GM04504 (cell line): ENCODE measurements at places on chromosomes 2 and 18.

DNA sequence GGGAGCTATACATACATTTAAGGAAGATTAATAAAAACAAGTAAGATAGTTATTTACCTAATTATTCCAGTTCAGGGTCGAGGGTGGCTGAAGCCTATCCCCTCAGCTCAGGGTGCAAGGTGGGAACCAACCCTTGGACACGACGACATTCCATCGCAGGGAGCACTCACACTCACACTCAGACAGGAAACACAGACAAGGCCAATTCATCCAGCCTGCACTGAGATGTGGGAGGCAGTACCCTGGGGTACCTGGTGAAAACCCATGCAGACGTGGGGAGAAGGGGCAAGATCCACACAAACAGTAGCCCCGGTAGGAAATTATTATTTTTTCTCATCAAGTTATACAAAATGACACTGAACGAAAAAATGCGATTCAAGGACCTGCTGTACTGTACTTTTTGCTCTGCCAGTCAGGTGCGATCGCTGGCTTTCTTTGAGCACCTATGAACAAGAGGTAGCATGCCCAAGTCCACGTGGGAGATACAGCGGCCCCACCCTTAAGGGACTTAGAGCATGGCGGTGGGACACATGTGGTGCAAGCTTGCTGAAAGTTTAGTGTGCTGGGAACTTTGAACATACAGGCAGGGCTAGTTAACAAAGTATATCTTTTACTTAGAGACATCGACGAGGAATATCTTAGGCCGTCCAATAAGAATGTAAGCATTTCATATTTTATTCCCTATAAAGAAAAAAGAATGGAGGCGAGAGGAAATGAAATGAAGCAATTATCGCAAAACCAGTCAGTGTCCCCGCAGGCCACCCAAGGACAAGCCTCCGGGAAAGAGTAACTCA lies 624 bp downstream of the METTL8 start:
- no peak for DNase-seq

DNA sequence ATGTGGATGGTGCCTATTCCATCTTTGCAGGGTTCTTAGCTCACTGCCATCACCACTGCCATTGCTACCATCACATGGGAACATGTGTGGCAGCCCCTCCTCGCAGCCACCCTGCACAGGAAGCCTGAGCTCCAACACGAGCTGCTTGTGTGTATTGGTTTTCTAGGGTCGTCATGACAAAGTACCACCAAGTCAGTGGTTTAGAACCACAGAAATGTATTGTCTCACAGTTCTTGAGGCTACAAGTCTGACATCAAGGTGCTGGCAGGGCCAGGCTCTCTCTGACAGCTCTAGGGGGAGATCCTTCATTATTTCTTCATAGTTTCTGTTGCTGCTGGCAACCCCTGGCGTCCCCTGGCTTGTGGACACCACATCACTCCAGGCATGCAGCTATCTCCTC lies 10.3 kb upstream of the IL1R2 start:
- no peak for DNase-seq

DNA sequence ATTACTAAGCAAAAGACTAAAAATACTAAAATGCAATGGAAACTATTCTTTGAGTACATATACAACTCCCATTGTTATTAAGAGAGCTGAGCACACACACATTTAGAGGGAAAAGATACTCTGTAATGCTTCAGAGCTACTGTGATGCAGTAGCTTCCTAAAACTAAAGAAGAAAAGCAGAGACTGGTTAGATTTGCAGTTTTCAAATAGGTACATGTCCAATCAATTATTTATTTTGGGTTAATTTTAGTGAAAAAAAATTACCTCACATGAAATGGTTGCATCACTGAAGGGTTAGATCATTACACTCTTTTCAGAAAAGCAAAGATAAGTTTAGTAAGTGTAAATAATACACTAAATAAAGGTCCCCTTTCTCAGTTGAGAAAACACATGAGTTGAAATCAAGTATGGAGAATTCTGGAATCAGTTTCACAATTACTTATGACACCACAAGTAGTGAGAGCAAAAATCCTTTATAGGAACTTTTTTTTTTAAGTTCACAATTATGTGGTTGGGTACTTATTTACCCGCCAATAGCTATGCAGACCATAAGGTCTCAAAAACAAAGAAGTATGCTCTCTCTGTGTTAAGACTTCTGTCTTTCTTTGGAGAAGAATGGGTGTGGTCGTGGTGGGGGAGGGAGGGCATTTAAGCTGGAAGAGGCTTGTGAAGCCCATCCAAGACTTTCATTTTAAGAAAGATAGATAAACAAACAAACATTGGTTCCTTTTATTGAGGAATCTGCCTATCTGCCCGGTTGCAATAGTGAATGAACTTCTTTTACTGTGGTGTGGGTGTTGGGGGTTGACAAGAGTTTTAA lies 25.3 kb upstream of the SERTAD2 start:
- no peak for DNase-seq

GRCh38 chr2:180644709-180645108 lies 335.7 kb upstream of the UBE2E3 start:
- peak; percentile 28 for DNase-seq

DNA sequence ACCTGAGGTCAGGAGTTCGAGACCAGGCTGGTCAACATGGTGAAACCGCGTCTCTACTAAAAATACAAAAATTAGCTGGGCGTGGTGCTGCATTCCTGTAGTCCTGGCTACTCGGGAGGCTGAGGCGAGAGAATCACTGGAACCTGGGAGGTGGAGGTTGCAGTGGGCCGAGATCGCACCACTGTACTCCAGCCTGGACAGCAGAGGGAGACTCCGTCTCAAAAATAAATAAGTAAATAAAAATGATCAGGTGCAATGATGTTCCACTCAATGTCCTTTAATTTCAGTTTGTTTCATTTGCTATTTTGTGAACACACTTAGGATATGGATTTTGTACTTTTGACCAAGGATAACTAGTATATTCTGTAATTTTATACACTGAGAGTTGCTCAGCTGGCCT lies 9.3 kb downstream of the HADHA start:
- no peak for DNase-seq

DNA sequence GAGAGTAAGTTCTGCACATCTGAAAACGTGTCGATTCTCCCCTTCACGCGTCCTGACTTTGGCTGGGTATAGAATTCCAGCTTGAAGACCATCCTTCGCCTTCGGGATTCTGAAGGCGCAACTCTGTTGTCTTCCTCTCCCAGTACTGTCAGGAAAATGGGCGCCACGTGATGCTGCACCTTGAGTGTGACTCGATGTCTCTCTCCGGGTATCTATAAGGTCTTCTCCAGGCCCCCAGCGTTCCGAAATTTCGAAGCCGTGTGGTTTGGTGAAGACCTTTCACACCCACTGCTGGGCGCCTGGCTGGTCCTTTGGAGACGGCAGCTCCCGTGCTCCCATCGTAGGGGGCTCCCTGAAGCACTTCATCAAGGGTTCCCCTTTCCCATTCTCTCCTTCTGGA lies 203.7 kb downstream of the HDAC4 start:
- DNase-seq = no peak

- no peak for DNase-seq
These were observed 349.0 kb upstream of the PKDCC start for GRCh38 chr2:41698678-41699422.

GRCh38 chr2:150339951-150340350 lies 147.5 kb downstream of the RND3 start:
- DNase-seq = no peak

DNA sequence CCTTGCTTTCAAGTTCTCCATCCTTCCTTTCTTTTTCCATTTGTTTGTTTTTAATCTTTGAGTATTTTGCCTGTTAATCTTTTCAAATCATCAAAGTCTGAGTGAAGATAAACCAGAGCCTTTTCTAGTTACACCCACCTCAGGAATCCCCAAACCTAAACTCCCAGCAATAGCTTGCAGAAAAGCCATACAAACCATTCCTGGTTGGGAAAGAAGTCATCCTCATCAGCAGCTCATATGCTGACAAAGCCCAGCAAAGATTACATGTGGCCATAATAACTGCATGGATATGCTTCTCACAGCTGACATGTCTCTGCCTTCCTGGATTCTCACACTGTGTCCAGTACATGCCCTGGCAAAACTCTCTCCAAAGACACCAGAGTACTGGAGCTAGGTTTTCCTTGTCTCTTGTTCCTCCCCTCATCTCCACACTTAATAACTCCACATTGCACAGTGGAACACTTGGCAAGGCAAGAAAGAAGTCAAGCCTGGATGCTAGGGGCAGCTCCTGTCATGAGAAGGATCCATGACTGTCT lies 126.4 kb upstream of the TLK1 start:
- no peak for DNase-seq

DNA sequence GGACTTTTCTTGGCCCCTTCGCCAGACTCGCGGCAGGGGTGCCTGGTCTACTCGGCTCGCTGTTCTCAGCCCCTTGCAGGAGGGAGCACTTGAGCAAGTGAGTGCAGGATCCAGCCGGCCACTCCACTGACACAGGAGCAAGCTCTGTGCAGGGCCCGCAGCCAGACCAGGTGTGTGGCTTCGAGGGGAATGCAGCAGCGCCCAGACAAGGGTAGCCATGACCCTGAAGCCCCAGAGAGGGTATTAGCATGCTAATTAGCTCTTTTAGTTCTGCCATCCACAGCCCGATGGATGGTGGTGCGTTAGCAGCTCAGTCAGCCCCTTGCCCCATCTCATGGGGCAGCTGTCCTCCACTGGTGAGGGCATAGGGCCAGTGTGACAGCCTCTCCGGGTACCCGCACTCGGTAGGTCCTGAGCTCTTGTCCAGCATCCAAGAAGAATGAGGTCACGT lies 103.2 kb upstream of the HS6ST1 start:
- DNase-seq = no peak

GRCh38 chr2:88843651-88844050 lies 152.2 kb downstream of the RPIA start:
- no peak for DNase-seq

DNA sequence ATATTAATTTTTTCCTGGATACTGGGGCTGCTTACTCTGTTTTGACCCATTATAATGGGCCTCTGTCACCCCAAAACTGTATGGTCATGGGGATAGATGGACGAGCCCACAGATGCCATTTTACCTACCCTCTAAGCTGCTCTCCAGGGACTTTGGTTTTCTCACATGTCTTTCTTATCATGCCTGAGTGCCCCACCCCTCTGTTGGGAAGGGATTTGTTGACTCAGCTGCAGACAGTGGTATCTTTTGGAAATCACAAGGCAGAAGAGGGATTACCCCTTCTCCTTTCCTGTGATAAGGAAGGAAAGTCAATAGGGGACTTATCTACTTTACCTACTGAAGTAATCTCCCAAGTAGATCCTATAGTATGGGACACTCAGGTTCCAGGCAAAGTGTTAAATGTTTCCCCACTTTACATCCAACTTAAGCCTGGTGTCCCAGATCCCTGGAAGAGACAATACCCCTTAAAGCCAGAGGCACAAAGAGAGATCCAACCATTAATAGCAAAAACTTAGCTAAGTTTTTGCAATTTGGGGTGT lies 182.7 kb downstream of the RNF152 start:
- no peak for DNase-seq

- DNase-seq = no peak
These were observed 300.5 kb downstream of the INSIG2 start for GRCh38 chr2:118388771-118389170.

GRCh38 chr2:99864561-99865553 lies 277.5 kb downstream of the AFF3 start:
- peak; percentile 41 for DNase-seq

DNA sequence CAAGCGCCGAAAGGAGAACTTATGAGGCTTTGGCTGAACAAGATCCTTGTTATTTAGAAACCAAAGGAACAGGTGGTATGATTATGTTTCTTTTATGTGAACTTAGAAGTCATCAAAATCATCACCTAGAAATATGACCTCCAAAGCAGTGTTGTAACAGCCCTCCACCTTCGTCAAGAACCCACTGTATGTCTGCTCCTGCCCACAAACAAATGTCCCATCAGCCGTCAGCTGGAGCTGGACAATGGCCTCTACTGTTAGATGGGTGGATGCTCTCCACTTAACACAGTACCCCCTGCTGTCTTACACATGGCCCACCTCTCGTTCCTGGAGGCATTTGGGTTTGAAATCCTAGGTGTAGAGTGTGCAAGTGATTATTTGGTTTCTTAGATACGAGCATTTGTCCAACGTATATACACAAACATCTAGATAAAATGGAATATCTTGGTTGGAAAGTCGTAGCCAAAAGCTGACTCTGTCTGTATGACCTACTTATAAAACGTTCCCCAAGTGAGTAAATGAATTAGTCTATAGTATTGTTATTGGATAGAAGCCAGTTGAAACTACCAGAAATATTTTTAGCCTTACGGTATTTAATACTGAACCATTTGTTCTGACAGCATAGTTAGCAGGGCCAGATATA lies 113.0 kb downstream of the CRIM1 start:
- no peak for DNase-seq

DNA sequence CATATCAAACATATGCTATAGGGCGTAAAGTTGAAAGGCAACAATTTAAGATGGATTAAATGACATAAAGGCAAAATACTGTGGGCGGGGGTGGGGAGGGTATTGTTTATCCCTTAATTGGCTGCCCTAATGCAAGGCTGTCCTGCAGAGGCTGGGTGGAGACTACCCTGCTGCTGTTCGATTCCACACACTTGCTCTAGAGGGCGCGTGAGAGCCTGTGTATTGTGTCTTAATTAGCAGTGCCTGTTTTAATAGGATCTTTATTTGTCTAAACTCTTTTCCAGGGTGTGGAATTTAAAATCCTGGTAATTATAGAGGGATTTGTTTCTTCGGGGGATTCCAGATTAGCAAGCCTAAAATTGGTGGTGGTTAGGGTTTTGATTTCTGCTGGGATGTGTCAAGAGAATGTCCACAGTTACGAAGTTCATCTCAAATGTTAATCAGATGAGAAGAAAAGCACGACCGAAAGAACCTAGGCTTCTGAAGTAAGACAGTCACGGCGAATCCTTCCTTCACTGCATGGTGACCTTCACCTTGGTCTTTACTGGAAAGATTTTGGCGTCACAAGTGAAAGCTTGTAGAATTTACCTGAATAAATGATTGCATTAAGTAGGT lies 103.5 kb upstream of the MAP3K20 start:
- DNase-seq = no peak

GRCh38 chr2:157838442-157839161 lies 37.5 kb downstream of the ACVR1 start:
- no peak for DNase-seq

DNA sequence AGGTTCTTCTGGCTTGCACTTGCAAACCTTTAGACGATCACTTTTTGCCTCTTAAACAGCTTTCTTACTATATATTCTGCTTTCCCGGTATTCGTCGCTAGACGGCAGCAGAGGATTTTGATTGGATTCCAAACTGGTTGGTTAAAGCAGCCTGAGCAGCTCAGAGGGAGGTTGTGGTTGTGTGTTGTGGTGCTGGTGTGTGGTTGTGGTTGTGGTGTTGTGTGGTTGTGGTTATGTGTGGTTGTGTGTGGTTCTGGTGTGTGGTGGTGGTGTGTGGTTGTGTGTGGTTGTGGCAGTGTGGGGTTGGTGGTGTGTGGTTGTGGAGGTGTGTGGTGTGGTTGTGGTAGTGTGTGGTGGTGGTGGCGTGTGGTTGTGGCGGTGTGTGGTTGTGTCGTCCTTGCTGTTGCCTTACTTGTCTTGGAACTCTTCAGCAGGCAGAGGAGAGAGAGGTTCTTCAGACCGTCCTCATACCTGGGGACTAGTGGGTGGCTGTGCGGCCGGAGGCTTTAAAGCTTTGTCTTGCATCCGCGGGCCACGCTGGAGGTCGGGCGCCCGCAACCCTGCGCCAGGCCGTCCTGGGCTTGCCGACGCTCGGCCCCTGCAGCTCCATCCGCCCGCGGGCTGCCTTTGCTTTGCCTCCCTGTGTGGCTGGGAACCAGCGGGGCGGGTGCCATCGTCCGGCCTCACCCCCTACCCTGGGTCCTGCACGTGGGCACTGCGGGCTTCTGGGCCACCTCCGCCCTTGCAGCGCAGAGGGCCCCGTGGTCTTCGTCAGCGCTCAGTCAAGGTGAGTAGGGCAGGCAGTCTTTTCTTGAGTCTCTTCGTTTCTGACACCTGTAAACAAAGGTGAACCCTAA lies 190.8 kb downstream of the ARHGAP28 start:
- DNase-seq = peak; percentile 28

- DNase-seq = no peak
These were observed 673.8 kb upstream of the FANCL start for GRCh38 chr2:58914733-58915505.
